ENCODE measurements at places on chromosomes 1 and 21. TPM values are rescaled to one million over a fixed set of nuclear protein-coding genes. Genes with fewer than 3 reads are reported as not detected.

DNA sequence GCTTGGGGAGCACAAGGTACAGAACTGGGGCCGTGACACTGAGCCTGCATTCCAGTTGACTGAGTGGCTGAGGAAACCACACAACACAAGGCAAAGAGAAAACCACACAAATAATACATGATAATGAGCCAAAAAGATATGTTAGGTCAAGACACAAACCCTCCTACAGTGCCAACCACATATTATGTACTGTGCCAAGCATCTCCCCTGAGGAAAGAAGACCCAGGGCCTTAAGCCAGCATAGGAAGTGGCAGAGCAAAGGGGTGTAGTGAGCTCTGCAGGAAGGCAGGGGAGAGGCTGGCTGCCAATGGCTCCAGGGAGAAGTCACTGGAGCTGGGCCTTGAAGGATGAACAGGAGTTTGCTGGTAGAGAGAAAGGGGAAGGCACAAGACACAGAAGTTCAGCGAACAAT lies 28.2 kb downstream of the CTNNBIP1 start:
- no peak for DNase-seq

DNA sequence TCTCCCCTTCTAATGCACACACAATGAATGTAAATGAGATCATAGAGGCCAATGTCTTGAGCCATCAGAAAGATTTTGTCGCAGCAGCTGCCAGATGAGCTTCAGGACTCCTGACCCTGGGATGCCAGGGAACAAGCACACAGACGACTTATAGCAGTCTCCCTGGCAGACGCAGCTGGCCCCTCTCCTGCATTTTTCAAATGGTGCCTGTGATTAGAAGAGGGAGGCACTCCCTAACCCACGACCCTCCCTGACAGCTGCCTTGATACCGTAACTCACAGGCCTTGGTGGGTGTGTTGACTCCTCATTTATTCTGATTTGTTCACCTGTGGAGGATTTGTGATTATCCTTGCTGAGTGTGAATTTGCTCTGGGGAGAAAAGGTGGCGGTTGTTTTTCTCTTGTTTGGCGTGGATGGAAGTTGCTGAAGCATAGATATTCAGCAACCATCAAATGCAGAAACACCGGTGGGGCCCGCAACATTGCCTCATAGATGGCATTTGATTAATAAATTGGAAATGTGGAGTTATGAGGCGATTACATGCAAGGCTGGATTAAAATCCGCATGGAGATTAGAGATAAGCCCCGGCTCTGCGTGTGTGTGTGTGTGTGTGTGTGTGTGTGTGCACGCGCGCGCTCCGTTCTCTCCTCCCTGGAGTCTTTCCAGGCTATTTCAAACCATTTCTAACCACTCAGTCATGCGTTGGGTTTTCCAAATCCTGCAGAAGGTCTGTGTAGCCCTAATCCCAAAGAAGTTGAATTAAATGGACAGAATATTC lies 2.1 kb upstream of the RD3 start:
- DNase-seq = no peak

- no peak for DNase-seq
Measured at GRCh38 chr1:193662030-193662429, 475.6 kb upstream of the B3GALT2 start.

DNA sequence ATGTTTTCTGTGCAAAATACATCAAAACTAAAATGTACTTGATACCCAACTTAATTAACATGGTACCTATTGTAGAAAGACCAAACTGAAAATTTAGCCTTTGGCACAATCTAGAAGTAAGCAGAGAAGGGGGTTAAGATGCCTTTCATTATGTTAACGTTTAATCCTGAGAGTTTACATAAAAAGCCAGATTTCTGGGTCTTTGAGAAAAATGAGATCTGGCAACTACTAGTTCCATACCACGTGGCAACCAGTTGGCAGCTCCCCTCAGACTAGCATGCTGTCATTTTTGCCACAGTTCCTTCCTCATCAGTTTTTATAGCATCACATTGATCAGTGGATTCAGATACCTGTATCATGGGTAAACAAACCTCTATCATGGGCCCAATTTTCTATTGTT lies 1.5 kb downstream of the RO60 start:
- DNase-seq = peak; percentile 24

- no peak for DNase-seq
Measured at GRCh38 chr1:14003552-14003951, 303.6 kb downstream of the PRDM2 start.

DNA sequence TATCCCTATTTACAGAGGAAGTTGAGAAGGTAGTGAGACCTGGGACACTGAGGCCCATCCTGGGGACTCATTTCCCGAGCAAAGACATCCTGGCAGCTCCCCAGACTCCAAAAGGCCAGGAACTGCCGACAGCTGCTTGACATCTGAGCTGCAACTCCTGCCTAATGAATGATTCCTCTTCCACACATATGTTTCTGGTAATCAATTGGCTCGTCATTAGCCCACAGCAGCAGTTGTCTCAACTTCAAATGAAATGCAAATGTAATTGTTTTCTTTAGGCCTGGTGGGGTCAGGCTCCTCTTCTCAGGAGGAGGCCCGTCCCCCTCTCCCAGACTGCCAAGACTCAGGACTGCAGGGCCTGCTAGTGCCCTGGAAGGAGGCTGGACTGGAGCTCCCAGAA lies 61.8 kb upstream of the DISP3 start:
- DNase-seq = no peak

DNA sequence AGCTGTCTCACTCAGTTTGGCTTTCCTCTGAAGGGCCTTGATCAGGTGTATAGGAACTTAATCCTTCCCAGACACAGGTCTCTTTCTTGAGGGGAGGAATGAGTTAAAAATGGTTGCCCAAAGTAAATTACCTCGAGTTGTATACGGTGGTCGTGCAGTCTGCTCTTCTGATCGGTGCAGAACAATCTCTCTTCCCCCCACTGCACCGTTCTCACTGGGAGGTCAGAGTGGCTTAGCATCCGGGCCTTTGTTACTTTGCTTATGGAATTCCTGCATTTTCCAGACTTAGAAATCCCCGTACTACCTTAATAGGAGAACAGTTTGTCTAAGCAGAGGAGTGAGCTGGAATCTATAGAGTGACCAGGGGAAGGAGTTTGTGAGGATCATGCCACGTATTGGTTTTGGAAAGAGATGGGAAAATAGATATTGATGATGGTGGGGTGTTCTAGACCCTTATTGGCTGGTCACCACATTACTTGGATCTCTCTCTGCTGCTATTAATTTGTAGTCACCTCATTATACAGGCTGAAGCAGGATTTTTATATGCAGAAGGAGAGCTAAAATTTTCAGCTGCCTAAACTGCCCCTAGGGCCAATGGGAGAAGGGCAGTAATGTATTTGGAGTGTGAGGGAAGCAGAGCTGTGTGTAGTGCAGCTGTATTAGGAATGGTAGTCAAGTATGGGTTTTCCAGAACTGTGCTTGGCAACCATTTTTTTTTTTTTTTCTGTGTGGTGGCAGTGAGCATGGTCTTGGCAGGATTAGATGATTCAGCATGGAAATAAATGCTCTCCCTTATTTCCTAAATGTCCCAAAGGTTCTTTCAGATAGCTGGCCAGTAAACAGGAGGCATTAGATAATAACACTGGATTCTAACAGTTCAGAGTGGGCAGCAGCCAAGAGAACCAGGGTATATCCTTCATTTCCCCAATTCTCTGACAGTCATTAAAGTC lies 81.5 kb downstream of the NDUFS5 start:
- DNase-seq = no peak

GRCh38 chr1:23200883-23201282 lies 16.4 kb downstream of the HTR1D start:
- DNase-seq = no peak

- no peak for DNase-seq
Measured at GRCh38 chr1:157734321-157734720, 33.8 kb upstream of the FCRL3 start.

- no peak for DNase-seq
Measured at GRCh38 chr1:19786988-19787423, 12.7 kb downstream of the TMCO4 start.

DNA sequence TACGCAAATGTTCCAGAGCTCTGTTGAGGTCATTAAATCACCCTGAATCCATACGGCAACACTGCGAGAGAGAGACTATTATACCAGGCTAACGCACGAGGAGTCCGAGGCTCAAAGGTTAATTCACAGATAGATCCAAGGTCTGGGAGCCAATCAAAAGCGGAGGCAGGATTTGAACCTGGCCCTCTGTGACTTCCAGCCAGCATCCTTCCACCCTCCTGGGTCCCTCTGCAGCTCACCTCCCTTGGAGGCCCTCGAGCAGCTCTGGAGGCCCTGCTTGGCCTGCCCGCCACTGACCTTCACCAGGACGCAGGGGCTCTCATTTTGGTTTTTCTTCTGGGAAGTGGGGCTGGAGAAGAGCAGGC lies 42.1 kb downstream of the KIAA1614 start:
- DNase-seq = no peak

- no peak for DNase-seq
Measured at GRCh38 chr1:10432910-10433700, 2.9 kb downstream of the CENPS start.

TNFRSF4 gene
- total RNA-seq = 1,003 TPM

HAO2 gene
- total RNA-seq = not detected

FAAH gene
- total RNA-seq = 5.3 TPM

GJA5 gene
- not detected for total RNA-seq

SIKE1 gene
- total RNA-seq = 66.7 TPM

RAB25 gene
- total RNA-seq = 0.52 TPM
